M059J (cell line): ENCODE measurements at places on chromosomes 1 and 21.

GRCh38 chr1:183414365-183414764 is 3.8 kb downstream of the NMNAT2 start:
- no peak for DNase-seq

- DNase-seq: no peak
These were observed 186.4 kb downstream of the MRPL39 start for GRCh38 chr21:25420831-25421230.

DNA sequence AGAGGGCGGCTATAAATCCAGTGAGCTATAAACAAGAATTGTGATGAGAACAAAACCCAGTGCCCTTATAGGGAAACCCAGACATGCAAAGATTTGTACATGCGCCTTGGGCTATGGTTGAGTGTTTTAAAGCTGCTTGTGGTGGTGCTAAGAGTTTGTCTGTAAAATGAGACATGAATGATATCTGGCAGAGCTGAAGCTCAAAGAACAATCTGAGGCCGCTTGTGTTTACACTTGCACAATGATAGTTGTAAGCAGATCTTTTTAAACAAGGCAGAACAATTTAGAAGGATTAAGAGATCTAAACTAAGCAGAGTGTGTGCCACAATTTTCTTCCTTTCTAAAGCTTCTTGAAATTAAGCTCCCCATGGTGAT is 80.4 kb upstream of the ADAMTS5 start:
- peak; percentile 77 for DNase-seq

GRCh38 chr1:92315766-92316599 is 17.1 kb downstream of the RPAP2 start:
- DNase-seq: no peak

DNA sequence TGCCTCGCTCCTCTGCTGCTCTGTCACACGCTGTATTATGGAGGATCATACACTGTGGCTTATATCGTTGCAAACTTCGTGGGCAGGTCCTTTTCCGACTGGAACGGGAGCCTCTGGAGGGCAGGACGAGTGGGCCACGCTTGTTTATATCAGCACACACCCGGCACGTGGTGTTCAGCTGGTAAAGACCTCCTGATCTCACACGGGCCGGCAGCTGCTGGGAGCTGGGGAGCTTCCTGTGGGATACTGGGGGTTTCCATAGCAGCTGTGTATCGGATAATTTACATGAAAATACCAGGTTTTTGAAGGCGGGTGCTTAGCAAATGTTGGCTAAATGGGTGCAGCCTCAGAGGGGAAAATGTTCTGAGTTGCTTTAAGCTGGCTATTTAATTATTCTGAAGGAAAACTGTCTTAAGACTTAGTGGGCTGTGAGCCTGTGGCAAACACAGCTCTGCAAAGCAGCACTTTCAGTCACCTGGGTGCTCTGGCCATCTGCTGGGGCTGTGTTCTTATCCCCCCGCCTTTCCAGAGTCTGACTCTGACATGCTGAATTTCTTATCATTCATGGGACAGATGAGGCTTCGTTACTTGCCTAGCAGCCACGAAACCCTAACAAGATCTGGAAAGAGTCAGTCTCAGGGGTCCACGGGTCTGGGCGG is 103.6 kb upstream of the GCLM start:
- DNase-seq: no peak

GRCh38 chr1:182348961-182349747 is 42.4 kb downstream of the GLUL start:
- no peak for DNase-seq

- no peak for DNase-seq
These were observed 74.5 kb downstream of the S1PR1 start for GRCh38 chr1:101311146-101311920.

- no peak for DNase-seq
These were observed 29.2 kb upstream of the PDE9A start for GRCh38 chr21:42624095-42624790.

- DNase-seq: no peak
These were observed 6.3 kb upstream of the IL20 start for GRCh38 chr1:206859082-206859521.

GRCh38 chr1:228059634-228060457 is 22.7 kb upstream of the ARF1 start:
- no peak for DNase-seq

DNA sequence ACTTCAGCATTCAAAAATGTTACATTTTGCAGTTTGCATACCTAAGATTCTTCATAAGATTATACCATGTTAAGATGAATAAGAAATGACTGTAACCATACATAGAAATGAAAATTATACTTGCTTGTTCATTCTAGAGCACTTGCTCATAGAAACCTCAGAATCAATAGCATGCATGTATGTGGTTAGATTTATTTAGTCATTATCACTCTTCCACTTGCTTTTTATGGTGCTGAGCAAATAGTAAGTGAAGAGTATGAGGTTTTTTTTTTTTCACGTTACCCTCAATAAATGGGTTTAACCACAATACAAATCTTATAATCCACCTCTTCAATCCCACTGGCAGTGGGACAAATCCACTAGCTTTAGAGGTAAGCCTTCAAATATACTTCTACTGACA is 84.7 kb downstream of the LRRC53 start:
- peak; percentile 2 for DNase-seq

- DNase-seq: peak; percentile 51
These were observed 144.4 kb upstream of the ZNF644 start for GRCh38 chr1:91166106-91166712.

- no peak for DNase-seq
These were observed 39.7 kb downstream of the LACTBL1 start for GRCh38 chr1:22932803-22933470.

DNA sequence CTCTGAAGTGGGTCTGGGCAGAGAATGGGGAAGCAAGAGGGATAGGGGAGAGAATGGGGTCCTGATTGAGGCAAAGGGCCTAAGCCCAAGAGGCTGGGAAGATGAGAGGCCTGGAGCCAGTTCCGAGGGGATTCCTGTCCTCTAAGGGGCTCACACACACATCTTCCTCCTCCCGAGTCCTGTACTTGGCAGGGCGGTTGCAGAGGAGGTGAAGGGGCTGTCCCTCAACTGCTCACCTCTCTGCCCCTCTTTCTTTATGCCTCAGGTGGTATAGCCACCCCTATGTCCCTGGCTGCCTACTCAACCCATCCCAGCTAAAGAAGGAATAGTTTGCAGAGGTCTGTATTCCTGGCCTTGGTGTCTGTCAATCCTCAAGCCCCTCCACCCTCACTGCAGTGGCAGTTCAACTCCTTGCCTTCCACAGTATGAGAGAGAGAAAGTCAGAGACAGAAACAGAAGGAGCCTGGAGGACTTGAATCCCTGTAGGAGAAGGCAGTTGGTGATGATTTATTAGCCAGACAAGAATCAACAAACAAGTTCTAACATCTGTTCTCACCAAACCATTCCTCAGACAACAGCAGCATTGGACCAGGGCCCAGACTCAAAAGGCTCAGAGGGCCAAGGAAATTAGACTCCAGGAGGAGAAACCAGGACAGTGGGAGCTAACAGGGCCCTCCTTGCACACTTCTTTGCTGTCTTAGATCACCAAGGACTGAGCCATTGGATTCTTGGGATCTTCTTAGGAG is 10.7 kb downstream of the SH2D2A start:
- peak; percentile 79 for DNase-seq

GRCh38 chr1:20250340-20250989 is 40.2 kb upstream of the VWA5B1 start:
- DNase-seq: peak; percentile 26

GRCh38 chr1:158177700-158178450 is 2.8 kb upstream of the CD1D start:
- DNase-seq: peak; percentile 79

DNA sequence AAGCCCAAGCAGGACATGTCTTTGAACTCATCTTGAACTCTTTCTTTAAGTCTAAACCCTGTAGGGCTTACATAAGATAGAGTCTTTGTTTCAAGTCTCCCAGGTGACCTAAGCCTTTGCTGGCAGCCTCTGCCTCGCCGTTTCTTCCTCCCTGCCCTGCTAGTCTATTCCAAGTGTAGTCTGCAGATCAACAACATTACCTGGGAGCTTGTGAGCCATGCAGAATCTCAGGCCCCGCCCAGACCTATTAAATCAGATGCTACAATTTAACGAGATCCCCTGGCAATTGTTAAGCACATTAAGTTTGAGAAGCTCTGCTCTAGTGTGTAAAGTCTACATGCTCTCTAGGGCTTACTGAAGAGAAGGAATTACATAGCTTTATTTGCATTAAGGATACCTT is 271.6 kb downstream of the PBX1 start:
- DNase-seq: no peak

DNA sequence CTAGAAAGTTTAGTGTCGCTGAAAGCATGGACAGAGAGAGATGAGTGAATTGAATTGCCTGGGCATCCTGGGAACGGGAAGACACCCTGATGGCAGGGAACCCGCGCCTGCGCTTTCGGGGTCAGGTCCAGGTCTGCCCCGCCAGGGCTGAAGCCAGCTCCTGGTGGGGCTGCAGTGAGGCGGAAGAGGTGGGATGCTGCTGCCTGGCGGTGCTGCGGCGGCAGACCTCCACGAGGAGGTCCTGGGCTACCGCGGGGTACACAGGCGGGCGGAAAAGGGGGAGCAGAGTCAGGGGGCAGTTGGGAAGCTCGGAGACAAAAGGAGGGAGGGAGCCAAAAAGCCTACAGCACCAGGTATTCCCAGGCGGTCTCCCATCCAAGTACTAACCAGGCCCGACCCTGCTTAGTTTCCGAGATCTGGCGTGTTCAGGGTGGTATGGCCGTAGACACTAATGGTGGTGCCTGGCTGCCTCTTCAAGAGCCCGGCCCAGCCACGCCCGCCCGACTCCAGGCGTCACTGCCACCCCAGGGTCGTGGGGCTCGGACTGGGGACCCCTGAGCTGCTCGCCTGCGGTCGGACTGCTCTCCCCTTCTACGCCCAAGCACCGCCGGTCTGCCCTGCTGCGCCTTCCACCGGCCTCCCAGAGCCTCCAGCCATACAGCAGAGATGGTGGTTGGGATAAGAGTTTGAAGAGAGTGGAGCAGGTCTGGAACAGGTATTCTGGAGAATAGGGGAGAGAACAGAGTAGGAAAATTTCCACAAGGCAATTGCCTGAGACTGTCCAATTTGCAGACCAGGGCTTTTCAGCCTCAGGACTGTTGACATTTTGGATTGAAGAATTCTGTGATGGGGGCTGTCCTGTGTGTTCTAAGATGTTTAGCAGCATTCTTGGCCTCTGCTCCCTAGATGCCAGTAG is 46.1 kb downstream of the MDM4 start:
- DNase-seq: no peak

DNA sequence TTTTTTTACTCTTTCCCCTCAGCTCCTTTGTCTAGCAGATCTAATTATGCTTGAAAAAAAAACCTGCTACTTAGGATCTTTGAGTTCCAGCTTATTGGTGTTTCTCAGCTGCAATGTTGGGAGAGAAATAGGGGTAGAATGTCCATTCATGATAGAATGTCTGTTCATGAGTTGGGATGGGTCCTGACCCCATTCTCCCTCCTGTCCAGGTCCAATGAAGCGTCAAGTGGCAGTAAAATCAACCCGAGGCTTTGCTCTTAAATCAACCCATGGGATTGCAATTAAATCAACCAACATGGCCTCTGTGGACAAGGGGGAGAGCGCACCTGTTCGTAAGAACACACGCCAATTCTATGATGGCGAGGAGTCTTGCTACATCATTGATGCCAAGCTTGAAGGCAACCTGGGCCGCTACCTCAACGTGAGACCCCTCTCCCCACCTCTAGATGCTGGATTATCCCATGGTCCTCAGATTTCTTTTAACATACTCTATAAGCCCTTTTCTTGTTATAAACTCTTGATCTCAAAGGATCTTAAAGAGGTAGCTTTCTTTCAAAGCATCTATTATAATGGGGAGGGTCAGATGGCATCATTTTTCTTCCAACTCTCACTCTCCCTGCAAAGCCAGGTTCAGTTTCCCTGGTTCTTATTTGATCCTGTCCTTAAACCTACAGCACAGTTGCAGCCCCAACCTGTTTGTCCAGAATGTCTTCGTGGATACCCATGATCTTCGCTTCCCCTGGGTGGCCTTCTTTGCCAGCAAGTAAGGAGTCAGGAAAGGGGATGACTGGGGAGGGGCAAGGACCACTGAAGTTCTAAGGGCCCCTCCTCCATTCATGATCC is 11.1 kb downstream of the CERS2 start:
- no peak for DNase-seq

- peak; percentile 64 for DNase-seq
These were observed 14.4 kb downstream of the TMPRSS3 start for GRCh38 chr21:42381347-42381984.

- DNase-seq: no peak
These were observed 93.7 kb upstream of the DPH5 start for GRCh38 chr1:101119289-101119688.

GRCh38 chr1:226646026-226646869 is 92.8 kb downstream of the ITPKB start:
- DNase-seq: no peak

DNA sequence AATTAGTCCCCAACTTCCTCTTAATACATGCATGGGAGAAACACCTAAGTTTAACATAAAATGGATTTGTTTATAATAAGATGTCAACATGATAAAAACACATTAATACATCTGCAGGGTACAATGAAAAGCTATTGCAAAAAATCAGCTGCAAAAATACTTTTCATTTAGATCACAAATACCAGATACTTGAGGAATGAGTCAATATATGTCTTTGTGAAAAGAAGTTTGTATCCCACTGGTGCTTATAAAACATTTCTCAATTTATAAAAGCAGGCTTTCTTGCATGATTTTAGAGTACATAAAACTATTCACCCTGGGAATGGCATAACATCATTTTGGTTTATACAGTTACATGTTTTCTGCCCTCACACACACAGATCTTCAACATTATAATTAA is 18.6 kb upstream of the PRKAA2 start:
- DNase-seq: peak; percentile 13

- DNase-seq: peak; percentile 67
These were observed 750 bp downstream of the SYNJ1 start for GRCh38 chr21:32726839-32727686.

DNA sequence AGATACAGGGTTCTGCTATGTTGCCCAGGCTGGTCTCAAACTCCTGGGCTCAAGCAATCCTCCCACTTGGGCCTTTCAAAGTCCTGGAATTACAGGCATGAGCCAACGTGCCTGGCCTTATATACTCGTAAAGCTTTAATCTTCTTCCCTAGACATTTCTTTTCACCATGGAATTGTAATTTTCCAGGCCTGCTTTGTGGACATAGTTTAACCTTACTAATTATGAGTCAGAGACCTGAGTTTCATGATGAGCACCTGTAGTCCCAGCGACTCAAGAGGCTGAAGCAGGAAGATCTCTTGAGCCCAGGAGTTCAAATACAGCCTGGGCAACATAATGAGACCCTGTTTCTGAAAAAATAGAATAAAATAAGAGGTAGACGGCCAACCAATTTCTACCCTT is 12.3 kb downstream of the PATJ start:
- peak; percentile 55 for DNase-seq

- peak; percentile 19 for DNase-seq
These were observed 55.2 kb downstream of the IRF2BP2 start for GRCh38 chr1:234554698-234555311.
